ENCODE measurements at places on chromosomes 4 and X. TPM values are rescaled to one million over a fixed set of nuclear protein-coding genes. Genes with fewer than 3 reads are reported as not detected.

Gene CHRNA9
- 0.09 TPM for total RNA-seq

Gene SH3RF1
- total RNA-seq: 57.8 TPM

Gene CCSER1
- total RNA-seq: under 0.01 TPM

Gene JAKMIP1
- not detected for total RNA-seq

Gene HS3ST1
- total RNA-seq: 2.5 TPM

Gene TNIP3
- 0.72 TPM for total RNA-seq

Gene NUDT11
- total RNA-seq: 11.8 TPM

Gene BANK1
- total RNA-seq: 0.41 TPM

Gene ZAR1
- total RNA-seq: not detected

Gene IL13RA2
- 213 TPM for total RNA-seq

Gene BGN
- total RNA-seq: 133 TPM

Gene TEX11
- total RNA-seq: not detected

Gene IBSP
- not detected for total RNA-seq

Gene IL3RA
- total RNA-seq: 0.09 TPM

Gene RBM46
- not detected for total RNA-seq

Gene SYP
- 0.18 TPM for total RNA-seq

Gene CENPI
- 4.3 TPM for total RNA-seq

Gene VEGFC
- total RNA-seq: 24.7 TPM

Gene ZCCHC12
- total RNA-seq: not detected

Gene INTS6L
- 3.3 TPM for total RNA-seq

Gene MUC7
- total RNA-seq: not detected

Gene PCSK1N
- total RNA-seq: not detected

Gene DOK7
- total RNA-seq: not detected

Gene FRMD7
- total RNA-seq: not detected

Gene FAAH2
- not detected for total RNA-seq

Gene HMX1
- total RNA-seq: not detected

Gene PPID
- total RNA-seq: 23.6 TPM

Gene TACC3
- 3.2 TPM for total RNA-seq

Gene SPANXN5
- not detected for total RNA-seq

Gene RIBC1
- total RNA-seq: 1.6 TPM

Gene CYBB
- not detected for total RNA-seq

Gene SHROOM4
- total RNA-seq: 1.4 TPM

Gene GK
- 8.6 TPM for total RNA-seq

Gene OTUD6A
- total RNA-seq: not detected

Gene TEX13B
- not detected for total RNA-seq

Gene VCX
- not detected for total RNA-seq

Gene GTPBP6
- 20.3 TPM for total RNA-seq

Gene SYTL5
- 0.08 TPM for total RNA-seq

Gene ZXDA
- 5.2 TPM for total RNA-seq

Gene MAML3
- 3.1 TPM for total RNA-seq

Gene TDO2
- total RNA-seq: 1.8 TPM

Gene CNKSR2
- 0.99 TPM for total RNA-seq

Gene NHS
- 11.6 TPM for total RNA-seq

Gene SMIM9
- total RNA-seq: not detected

Gene HSFX1
- not detected for total RNA-seq

Gene DMRTC1B
- total RNA-seq: not detected

Gene ARAF
- 9.2 TPM for total RNA-seq

Gene MAGEC3
- total RNA-seq: not detected

Gene UGT8
- 0.27 TPM for total RNA-seq

Gene CHRDL1
- 1.2 TPM for total RNA-seq

Data from fibroblast of the aortic adventitia (primary cell).